T-helper 2 cell (primary cell): ENCODE measurements at places on chromosomes 1 and 21.

GRCh38 chr1:113542221-113542701 lies 151.9 kb downstream of the MAGI3 start:
- DNase-seq = no peak

DNA sequence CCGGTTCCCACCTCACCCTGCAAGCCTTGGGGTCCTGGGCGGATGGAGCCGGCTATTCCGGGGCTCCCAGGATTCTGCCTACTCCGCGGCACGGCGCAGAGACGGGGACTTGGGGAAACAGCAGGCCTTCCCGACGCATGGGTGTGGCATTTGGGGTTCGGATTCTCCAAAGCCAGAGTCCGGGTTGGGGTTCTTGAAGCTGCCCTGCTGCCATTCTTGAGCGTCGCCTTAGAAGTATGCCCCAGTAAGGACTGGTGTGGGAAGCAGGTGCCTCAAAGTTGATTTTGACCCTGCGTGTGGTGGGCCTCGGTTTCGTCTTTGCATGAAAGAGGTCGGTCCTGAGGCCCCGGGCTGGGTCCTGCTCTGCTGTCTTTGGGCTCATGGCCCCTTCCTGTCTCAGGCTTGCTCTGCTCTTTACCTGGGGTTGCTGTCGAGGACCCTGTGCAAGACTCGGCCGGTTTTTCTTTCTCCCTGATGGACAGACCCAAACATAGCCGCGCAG lies 696 bp downstream of the GUK1 start:
- DNase-seq = no peak

DNA sequence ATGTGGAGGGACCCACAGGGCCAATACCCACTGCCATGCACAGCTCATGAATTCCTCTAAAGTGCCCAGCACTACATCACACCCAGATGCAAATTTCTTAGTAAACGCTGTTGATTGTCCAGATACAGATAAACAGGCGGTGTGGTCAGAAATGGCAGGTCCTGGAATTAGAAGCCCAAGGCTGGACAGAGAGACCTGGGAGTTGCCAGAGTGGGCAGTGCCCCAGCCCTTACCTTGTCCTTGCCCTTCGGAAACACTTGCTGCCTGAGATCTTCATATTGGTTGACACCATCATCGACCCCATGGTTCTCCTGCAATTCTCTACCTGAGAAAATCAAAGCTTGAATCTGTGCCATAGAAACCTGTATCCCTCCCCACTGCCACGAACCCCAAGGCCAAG lies 149.3 kb upstream of the ETV3 start:
- no peak for DNase-seq

GRCh38 chr1:56881417-56881816 lies 26.8 kb downstream of the C8A start:
- no peak for DNase-seq

DNA sequence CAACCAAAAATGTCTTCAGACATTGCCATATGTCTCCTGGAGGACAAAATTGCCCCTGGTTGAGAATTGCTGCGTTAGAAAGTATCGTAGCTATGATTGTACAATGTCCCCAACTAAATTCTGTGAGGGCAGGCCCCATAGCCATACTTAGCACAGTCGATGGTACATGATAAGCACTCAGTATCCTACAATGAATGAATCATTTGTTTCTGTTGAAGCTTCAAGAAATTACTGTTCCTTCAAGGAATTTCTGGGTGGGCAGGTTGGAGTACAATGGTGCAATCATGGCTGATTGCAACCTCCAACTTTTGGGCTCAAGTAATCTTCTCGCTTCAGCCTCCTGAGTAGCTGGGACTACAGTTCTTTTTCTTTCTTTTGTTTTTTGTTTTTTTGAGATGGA lies 4.7 kb downstream of the CAP1 start:
- DNase-seq = no peak

GRCh38 chr1:226915672-226915995 lies 24.5 kb upstream of the COQ8A start:
- DNase-seq = no peak

- DNase-seq = no peak
Measured at GRCh38 chr1:41366455-41367287, 5.4 kb downstream of the FOXO6 start.

GRCh38 chr1:234565132-234565531 lies 44.8 kb downstream of the IRF2BP2 start:
- DNase-seq = no peak

DNA sequence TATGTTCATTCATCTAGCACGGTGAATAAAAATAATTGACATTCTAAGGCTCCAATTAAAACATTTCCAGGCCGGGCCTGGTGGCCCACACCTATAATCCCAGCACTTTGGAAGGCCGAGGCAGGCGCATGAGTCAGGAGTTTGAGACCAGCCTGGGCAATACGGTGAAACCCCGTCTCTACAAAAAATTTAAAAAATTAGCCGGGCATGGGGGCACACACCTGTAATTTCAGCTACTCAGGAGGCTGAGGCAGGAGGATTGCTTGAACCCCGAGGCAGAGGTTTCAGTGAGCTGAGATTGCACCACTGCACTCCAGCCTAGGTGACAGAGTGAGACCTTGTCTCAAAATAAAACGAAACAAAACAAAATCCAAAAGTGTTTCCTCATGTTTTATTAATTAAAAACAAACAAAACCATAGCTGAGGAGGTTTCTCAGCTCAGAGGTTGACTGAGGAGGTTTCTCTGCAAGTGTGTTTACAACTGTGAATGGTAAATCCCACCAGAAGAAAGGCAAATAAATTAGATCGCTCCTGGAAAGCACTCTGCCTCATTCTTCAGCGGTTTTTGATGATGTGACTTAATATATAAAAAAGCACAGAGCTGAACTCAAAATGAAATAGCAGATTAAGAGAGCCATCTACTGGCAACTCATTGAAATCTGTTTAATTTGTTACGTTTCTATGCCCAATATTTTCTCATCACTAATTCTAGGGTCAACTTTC lies 37.7 kb upstream of the ATG4C start:
- no peak for DNase-seq

GRCh38 chr21:31460980-31461379 lies 116.9 kb upstream of the TIAM1 start:
- DNase-seq = no peak

- DNase-seq = no peak
Measured at GRCh38 chr1:44262414-44262813, 49.1 kb downstream of the DMAP1 start.

DNA sequence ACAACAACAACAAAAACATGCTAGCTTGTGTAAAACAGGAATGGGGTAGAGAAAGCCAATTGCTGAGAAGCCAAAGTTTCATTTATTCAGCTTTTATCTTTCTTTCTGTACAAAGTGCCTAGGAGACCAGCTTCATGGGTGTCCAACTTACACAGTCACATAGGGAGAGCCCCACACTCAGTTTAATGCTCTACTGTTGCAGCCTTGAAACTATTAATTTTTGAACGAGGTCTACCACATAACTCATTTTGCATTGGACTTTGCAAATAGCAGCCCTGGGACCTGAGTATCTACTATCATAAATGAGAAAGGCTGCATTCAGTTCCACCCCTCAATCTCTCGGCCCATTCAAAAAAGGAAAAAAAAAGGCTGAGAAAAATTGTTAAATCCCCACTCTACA lies 98.8 kb downstream of the ZNF644 start:
- DNase-seq = no peak

GRCh38 chr1:109197158-109198042 lies 16.3 kb upstream of the SARS1 start:
- DNase-seq = no peak

- no peak for DNase-seq
Measured at GRCh38 chr1:27531959-27532685, 42.2 kb upstream of the WASF2 start.

GRCh38 chr1:91872000-91872399 lies 14.0 kb downstream of the TGFBR3 start:
- no peak for DNase-seq

DNA sequence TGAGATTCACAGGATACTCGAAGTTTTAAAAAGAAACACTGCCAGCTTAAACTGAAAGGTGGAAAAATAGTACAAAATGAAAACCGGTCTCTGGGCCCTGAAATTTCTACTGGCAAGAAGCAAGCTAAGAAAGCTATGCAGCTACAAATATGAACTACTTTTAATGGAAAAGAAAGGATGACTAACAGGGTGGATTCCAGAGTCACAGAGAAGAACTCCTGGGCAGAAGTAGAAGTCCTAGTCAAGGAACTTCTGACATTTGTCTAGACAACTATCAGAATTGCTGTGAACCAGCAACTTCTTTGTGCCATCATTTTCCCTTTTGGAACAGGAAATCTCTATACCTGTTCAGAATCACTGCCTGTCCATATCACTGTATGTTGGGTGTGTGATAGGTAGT lies 38.1 kb downstream of the CD160 start:
- no peak for DNase-seq
